BJ (cell line): ENCODE measurements at places on chromosomes 16 and 17. TPM values are rescaled to one million over a fixed set of nuclear protein-coding genes. Genes with fewer than 3 reads are reported as not detected.

The NOD2 gene
- polyA plus RNA-seq: not detected in 2 replicates

GRCh38 chr16:80027007-80027965 lies 426.7 kb upstream of the MAF start:
- DNase-seq: peak; percentile 32

GRCh38 chr16:27566417-27566816 lies 16.5 kb downstream of the KATNIP start:
- DNase-seq: no peak

DNA sequence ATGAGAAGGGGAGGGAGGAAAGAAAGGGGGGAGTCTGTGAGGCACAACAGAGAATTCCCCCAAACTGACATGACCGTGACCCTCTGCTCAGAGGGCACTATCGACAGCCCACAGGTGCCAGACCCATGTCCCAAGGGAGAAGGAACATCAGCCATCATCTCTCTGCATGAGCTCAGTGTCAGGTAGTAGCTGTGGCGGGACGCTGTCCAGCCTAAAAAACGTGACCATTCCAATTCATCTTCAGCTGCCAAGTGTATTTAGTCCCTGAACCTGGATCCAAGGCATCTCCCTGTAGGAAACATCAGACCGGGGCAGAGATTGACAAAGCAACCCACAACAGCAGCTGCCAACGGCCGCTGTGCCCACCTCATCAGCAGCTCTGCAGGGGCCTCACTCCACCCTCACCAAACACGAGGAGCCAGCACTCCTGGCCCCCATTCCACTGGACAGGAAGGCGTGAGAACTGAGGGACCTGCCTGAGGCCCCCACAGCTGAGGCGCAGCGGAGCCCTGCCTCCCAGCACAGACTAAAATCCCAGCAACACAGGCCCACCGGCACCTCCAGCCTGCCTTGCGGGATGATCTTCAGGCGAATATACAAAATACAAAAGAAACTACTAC lies 8.6 kb downstream of the TAF1C start:
- DNase-seq: no peak
